ENCODE measurements at places on chromosomes 3 and 15.

DNA sequence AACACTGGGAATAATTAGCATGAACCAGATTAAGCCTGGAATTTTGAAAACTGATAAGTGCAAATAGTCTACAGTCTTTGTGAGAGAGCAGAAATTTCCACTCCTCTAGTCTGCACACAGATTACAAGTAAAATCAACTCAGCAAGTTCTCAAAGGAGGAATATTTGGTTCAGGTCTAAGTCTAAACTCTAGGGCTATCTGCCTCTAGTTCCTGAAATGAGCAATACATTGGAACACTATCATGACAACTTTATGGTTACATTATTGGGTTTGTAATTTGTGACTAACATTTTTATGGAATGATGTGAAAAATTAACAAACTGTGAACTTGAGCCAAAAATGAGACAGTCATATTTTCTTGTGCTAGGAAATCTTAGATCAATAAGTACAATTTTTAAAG, 30.8 kb upstream of the ADGRG7 start:
- no peak for DNase-seq

GRCh38 chr3:10121064-10121463, 5.6 kb downstream of the BRK1 start:
- no peak for DNase-seq

DNA sequence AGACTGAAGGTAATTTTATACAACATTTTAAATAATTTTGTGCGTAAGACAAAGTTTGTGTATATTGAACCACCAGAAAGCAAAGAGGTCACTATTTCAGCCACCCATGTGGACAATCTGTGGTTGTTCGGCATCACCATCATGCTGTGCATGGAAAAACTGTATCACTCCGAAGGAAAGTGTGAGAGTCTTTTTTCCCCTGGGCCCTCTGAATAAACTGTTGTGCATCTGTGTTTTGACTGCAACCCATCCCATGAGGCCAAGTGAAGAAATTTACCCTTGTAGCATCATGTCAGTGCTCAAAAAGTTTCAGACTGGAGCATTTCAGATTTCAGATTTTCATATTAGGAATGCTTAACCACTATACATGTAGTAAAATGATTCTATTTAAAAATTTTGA, 85.3 kb downstream of the IMPG2 start:
- DNase-seq = no peak

GRCh38 chr15:88832820-88833730, 29.8 kb downstream of the ACAN start:
- DNase-seq = no peak

GRCh38 chr15:70722266-70723121, 40.9 kb downstream of the UACA start:
- DNase-seq = no peak

DNA sequence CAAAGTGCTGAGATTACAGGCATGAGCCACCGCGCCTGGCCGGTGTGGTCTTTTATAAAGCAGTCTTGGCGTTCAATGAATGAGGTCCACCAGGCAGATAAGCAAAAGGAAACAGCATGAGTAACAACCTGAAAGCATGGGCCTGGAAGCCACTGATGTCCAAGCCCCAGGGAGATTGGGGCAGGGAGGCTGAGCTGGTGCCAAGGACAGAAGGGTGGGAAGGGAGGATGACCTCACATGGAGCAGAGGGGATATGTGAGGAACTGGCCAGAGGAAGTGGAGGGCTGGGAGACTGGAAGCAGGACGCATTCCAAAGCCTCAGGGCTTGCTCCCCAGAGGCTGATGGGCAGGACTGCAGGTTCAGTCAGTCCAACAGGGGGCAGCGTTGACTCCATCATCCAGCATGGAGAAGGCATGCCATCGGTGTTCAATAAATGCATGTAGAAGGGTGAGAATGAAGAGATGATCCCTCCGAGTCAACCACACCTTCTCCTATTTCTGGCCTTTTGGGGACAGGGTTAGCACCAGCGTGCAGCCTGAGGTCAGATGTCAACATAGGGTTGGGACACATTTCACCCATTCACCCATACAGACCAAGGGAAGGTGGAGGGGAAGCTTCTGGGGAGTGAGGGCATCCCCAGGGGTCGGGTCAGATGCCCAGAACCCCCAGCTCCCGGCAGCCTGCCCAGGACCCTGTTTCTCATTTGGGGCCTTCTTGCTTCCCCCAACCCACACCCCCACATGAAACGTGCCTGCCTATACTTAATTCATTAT, 14.8 kb downstream of the MYL3 start:
- peak; percentile 61 for DNase-seq

DNA sequence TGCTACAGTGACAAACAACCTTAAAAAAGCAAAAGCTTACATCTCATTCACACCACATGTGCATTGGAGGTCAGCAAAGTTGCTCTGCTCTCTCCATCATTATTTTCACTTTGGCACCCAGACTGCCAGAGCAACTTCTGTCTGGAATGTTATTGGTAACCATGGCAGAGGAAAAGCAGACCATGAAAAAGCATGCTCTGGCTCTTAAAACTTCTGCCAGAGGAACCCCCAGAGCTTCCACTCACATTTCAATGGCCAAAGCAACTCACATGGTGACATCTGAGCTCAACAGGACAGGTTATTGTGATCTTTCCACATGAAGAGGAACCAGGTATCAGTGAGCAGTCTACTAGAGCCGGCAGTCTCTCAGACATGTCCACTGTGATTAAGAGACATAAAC, 21.9 kb upstream of the FRMD5 start:
- DNase-seq = no peak

- no peak for DNase-seq
Measured at GRCh38 chr3:150365132-150365604, 42.9 kb upstream of the TSC22D2 start.

DNA sequence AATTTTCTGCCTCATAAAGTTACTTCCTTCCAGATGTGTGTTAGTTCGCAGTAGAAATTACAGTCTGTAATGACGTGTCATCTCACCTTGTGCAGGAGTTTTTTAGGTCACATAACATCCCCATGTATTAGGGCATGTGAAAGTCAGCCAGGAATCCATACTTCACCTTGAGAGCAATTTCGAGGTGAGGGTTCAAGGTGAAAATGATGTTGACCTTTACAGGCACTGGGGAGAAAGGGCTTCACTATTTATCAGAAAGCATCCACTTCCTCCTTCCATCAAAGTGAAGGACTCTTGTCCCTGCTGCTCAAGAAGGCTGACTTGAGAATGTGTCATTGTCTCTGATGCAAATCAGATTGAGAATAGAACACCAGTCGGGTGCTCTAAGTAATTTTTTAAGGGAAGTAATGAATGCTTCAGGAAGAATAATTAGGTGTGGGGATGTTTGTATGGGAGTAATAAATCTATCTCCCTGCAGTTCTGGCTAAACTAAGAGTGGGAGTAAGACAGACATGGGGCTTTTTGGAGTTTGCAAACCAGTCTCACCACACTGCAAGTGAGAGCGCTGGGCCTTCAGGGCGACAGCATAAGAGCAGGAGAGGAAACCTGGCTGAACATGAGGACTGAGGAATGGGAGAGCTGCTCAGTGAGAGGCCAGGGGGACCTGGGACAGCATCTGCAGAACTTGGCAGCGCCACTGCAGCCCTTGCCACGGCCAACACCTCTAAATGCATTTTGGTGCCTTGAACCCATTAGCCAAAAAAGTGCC, 85.9 kb upstream of the IL12A start:
- no peak for DNase-seq

DNA sequence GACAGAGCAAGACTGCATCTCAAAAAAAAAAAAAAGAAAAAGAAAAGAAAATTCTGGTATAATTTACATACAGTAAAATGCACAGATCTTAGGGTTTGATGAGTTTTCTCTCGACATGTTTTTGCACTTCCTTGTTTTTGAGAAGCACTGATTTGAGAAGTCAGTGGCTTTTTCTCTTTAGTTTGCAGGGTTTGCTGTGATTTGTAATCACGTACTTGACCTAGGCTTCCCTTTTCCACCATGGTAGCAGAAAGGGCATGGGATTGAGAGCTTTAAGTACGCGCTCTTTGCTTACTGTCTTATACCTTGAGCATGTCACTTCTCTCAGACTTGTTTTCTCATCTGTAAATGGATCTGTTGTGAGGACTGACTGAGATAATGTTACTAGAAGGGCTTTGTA, 4.1 kb downstream of the VHL start:
- no peak for DNase-seq

DNA sequence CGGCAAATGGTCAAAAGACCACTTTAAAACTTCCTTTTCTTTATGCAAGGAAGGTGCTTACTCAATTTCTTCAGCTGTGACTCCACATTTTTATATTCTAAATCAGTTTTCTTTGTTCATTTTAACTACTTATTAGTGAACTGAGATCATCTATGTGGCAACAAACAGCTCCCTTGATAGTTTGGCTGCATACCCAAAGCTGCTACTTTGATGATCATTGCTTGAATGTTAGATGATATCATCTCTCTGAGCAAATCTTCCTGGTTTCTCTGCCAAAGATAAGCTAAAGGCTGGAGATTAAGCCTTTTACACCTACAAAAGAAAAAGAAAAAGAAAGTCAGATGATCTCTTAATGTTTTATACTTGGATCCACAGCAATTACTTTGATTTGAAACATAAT, 95.5 kb downstream of the DPH6 start:
- no peak for DNase-seq

GRCh38 chr15:56371495-56372147, 6.4 kb downstream of the TEX9 start:
- no peak for DNase-seq

DNA sequence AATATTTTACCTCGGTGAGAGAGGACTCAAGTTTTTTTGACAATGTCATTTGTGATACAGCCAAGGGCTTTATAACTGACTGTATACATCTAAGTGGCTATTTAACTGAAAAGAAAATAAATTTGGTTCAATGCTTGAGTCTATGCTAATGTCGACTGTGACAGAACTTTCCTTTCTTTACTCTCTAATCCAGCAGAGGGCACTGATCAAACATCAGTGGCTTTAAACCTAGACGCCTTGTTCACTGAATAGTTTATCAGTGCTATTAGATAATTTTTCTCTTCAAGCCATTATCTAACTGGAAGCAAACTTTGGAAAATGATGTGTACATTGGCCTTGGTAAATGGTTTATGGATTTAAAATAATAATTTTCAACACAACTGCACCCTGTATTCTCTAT, 285.1 kb downstream of the CHL1 start:
- DNase-seq = no peak

GRCh38 chr15:87827131-87827530, 429.4 kb downstream of the NTRK3 start:
- no peak for DNase-seq

GRCh38 chr3:69761896-69762767, 22.9 kb downstream of the MITF start:
- DNase-seq = no peak
